Anterior cingulate cortex (tissue), 58 donors: ENCODE measurements at places on chromosomes 7 and 10.

GRCh38 chr10:70940834-70941568 is 52.6 kb upstream of the PCBD1 start:
- DNase-seq = no peak

DNA sequence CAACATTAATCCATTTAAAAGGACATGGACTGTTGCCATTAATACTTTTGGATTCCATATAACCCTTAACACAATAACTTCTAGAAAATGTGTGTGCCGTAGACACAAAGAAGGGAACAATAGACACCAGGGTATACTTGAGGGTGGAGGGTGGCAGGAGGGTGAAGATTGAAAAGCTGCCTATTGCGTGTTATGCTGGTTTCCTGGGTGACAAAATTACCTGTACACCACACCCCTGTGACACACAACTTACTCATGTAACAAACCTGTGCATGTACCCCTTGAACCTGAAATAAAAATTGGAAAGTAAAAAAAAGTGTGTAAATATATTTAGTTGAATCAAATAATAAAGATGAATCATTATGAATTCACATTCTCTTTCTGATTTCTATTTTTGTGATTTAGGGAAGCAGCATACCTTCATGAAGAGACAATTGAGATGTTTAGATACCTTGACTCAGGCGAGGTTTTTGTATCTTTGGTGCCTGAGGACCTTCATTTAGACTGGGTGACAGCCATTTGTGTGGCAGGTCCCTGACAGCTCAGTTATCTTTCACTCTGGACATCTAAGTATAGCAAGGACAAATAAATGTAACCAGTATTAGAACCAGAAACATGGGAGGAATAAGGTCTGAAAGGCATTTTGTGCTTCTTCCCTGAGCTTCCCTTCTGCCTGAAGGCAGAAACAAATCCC is 28.7 kb downstream of the GIMAP8 start:
- no peak for DNase-seq

GRCh38 chr10:44105696-44106095 is 279.2 kb downstream of the CXCL12 start:
- no peak for DNase-seq

DNA sequence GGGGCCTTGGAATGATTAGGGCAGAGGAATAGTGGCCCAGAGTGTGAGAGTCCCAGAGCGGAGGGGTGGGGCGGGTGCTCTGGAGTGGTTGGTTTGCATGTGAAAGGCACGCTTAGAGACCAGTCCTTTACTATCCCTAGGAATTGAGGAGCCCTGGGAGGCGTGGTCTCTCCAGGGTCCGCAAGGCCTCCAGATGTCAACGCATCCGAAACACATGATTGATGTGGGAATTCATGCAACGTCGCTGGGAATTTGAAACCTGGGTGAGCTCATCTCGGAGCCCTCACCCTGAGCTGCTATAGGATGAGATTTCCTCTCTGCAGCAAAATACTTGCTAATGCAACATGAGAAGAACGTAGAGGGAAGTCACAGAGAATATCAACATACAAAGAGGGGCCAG is 51.2 kb downstream of the NPTX2 start:
- DNase-seq = no peak

- no peak for DNase-seq
These were observed 38.1 kb downstream of the TMEM130 start for GRCh38 chr7:98831641-98832221.

DNA sequence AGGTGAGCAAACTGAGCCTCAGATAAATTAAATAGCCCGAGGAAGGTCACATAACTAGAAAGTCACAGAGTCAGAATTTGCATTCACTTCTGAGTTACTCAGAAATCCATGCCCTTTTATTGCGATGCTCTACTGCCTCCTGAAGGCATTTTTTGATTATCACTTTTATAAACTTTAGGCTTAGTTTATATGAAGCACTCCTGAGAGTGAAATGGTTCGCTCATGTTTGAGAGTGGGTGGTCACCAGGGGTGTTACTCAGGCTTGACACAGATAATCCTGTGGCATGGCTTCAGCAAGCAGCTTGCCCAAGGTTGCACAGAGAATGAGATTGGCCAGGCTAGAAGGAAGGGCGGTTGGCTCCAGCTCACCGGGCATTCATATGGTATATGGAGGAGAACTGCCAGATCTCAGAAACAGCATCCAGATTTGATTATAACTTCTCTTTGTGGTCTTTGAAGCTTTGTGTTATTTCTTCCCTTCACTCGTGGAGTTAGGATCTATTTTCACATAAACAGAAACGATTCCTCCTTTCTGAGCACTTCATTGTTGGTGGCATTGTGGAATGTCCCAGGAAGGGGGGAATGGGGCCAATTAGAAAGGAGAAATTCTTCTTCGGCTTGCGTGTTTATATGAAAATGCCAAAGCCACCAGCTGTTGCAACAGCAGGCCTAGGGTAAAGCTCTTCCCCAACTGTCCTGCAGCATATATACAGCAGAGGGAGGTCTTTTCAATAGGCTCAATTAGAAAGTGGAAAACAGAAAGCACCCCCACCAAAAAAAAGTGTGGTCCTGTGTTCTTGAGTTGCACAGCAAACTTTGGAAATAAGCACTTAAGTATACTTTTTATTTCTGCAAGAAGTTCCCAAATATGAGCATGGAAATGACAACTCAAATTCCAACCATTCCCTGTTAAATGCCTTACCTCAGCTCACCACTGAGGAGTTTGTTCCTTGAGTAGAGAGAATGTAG is 628.8 kb downstream of the SUGCT start:
- DNase-seq = no peak

DNA sequence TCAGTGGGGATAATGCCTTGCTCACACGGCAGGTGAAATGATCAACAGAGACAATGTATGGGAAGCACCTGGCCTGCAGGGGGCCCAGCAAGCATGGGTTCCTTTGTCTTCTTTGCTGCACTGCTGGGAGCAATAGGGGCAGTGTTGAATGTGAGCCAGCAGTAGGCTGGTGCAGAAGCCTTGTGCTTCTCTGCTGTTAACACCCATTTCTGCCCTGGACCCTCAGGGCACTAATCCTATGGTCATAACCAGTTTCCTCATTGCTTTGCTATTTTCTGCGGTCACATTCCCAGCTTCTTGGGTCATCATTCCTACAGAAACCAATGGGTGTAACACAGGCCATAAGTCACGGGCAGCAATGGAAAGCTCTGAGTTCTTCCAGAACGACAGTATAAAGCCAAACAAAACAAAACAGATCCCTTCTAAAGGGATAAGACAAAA is 10.9 kb upstream of the LGI1 start:
- no peak for DNase-seq

DNA sequence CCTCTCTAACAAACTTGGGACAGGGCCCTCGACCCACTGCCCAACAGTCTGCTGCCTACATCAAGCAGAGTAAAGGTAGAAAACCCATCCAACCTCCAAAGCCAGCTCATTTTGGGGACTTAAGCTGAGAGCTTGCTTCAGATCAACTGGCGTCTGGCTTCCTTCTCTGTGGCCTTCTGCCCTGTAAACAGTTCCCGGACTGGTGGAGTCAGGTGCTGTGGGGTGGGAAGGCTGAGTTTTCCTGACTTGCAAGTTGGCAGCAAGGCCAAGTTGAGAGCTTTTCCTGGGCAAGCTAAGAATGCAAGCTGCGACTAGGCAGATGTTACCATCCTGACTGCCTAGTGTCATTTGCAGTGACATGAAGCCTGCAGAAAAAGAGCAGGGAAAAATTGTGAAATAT is 3.7 kb downstream of the GALNT17 start:
- no peak for DNase-seq

GRCh38 chr7:31398815-31399214 is 58.3 kb upstream of the NEUROD6 start:
- DNase-seq = no peak

GRCh38 chr7:66296001-66296521 is 90.9 kb downstream of the TPST1 start:
- DNase-seq = no peak

- no peak for DNase-seq
These were observed 113.5 kb downstream of the CELF2 start for GRCh38 chr10:11131112-11131639.

DNA sequence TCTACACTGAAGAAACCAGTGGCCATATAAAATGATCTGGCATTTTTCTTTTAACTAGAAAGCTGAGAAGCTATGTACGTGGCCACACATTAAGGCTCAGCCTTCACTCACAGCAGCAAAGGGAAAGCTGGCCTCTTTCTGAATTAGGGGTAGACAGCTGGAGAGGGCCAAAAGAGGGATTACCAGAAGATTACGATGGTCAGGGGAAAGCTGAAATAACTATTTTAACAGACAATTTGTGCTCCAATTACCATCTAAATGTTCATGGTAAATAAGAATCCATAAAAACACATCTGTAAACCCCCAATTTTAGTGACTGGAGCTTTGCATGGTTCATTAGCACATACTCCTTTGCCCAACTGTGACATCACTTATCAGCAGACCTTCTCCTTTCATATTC is 314.3 kb downstream of the HPSE2 start:
- no peak for DNase-seq

GRCh38 chr7:158501393-158502067 is 86.1 kb downstream of the PTPRN2 start:
- DNase-seq = no peak

GRCh38 chr7:136877990-136878389 is 9.5 kb downstream of the CHRM2 start:
- no peak for DNase-seq
